Omental fat pad (tissue), 4 donors: ENCODE measurements at places on chromosomes 16 and 17.

DNA sequence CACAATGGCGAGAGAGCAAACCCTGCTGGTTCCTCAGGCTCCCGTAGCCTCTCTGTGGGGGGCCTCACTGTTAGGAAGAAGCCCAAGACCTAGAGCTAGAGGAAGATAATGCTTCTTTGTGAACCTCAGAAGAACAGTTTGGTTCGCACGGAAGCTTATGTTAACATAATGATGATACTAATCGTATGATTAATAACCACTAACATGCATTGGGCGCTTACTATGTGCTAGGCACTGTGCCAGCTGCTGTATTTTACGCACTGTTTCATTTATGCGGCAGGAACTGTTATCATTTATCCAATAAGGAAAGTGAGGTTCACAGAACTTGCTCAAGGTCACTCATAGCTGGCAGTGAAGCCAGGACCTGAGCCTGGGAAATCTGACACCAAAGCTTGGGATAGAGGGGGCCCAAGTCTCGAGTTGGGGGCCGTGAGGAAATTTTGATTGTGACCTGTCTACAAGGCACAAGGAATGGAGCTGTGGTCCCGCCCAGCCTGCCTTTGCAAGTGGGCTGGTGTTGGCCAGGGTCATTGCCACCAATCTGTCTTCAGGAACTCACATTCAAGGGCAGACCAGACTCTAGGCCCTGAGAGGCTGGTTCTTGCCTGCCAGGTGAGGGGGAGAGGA lies 6.8 kb downstream of the PRCD start:
- no peak for DNase-seq

- no peak for DNase-seq
Measured at GRCh38 chr16:10868596-10869469, 8.2 kb upstream of the CIITA start.

GRCh38 chr17:56779322-56779721 lies 54.4 kb downstream of the C17orf67 start:
- DNase-seq: no peak

DNA sequence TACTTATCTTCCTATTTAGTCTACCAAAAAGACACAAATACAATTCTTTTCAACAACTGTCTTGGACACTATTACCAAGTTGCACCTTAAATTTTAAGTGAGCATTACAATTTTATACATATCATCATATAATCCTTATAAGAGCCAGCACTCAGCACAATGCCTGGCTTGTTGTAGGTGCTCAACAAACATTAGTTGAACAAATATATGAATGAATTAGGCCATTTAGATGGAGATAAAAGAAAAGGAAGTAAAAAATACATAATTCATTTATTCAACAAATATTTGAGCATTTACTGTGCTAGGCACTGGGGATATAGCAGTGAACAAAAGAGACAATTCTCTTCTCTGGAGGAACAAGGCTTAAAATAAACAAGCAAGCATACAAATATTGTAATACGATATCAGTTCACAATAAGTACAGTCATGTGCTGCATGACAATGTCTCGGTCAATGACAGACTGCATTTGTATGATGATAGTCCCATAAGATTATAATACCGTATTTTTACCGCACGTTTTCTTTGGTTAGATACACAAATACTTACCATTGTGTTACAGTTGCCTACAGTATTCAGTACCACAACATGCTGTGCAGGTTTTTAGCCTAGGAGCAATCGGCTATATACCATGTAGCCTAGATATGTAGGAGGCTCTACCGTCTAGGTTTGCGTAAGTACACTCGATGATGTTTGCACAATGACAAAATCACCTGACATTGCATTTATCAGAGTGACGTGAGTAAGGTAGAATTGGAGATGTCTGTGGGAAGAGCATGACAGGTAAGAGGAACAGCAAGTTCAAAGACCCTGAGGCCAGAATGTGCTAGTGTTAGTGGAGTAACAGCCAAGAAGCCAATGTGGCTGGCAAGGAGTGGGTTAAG lies 86.4 kb upstream of the HS3ST2 start:
- no peak for DNase-seq

GRCh38 chr17:1227917-1228780 lies 42.1 kb upstream of the BHLHA9 start:
- DNase-seq: no peak

- DNase-seq: no peak
Measured at GRCh38 chr16:28495098-28495793, 803 bp downstream of the APOBR start.

DNA sequence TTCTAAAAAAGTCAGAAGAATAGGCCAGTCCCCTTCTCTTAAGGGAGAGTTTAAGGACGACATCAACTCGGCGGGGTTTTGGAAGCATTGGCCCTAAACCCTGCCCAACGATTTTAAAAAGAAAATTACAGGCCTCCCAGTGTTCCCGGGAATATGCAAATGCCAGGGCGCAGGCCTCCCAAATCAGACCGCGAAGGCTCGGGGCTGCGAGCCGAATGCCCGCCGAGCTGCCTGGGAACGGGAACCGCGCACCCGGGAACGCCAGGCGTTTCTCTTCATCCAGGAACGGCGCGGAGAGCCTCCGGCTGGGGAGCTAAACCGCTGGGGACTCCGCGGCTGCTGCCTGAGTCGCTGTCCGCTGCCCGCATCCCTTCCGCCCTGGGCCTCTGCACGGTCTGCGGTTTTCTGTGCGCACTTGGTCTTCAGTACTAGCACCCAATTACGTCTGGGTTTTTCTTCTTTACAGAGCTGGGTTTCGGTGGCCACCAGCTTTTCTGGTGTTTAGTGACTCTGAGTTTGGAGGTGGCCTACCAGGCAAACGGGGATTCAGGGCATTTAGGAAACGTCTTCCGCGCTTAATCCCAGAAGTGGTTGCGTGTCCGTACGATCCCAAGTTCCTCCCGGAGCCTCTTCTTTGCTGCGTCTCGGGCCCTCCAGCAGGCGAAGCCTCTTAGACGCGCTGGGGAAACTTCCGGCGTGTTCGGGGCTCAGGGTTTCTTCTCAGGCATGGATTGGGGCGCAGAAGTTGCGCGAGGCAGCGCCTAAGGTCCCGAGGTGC lies 5.7 kb downstream of the IRX5 start:
- DNase-seq: no peak

GRCh38 chr16:82111944-82112343 lies 58.1 kb downstream of the MPHOSPH6 start:
- no peak for DNase-seq

GRCh38 chr16:4365014-4365406 lies 6.6 kb upstream of the VASN start:
- no peak for DNase-seq

DNA sequence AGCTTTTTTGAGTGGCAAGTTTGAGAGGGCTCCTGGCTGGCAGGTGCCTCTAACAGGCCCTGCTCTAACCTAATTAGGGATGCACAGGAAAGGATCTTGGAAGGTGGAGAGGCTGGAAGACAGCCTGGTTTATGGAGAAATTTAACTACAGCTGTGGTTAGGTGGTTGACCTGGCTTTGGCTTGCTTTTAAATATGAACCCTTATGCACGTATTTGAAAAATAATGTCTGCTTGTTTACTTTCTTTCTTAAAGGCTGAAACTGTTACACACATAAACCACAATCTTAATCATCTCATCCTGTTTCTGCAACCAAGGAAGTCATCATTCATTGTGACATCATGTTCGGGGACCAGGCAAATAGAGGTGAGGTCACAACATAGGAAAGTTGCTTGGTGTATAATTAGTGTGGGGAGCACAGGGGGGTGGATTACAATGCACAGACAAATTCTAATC lies 23.1 kb upstream of the DHRS13 start:
- no peak for DNase-seq

GRCh38 chr17:64229815-64230728 lies 33.0 kb downstream of the TEX2 start:
- no peak for DNase-seq
